GM04504 (cell line): ENCODE measurements at places on chromosomes 7 and 10.

GRCh38 chr10:76287856-76288255 lies 856.4 kb downstream of the LRMDA start:
- no peak for DNase-seq

- DNase-seq: no peak
These were observed 38.8 kb downstream of the EPC1 start for GRCh38 chr10:32308027-32308603.

DNA sequence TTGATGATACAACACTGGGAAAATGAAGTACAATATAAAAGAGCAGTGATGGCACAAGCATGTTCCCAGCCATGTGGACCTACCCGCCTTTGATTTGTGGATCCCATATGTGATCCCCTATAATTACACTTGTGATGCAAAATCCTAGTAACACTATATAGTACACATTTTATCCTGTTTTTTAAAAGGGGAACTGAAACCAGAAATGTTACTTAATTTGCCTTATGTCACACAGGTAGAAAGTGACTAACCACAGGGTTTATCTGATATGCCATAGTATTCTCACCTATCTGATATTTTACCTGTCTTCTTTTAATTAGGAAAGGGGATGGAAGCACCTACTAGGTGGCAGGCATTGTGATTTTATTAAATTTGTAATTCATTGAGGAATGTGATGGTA lies 35.0 kb downstream of the ARMC3 start:
- DNase-seq: no peak

DNA sequence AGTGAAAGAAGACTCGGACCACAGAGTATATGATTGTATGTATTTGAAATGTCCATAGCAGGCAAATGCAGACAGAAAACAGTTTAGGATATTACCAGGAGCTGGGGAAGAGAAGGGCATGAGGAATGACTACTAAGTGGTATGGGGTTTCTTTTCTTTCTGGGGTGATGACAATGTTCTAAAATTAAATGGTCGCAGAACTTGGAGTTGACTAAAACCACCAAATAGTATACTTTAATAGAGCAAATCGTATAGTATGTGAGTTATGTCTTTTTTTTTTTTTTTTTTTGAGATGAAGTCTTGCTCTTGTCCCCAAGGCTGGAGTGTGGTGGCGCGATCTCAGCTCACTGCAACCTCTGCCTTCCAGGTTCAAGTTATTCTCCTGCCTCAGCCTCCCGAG lies 34.6 kb downstream of the XRCC2 start:
- no peak for DNase-seq

- DNase-seq: no peak
These were observed 252.3 kb downstream of the CXCL12 start for GRCh38 chr10:44132361-44133289.
